ENCODE measurements at places on chromosomes 4 and X.

DNA sequence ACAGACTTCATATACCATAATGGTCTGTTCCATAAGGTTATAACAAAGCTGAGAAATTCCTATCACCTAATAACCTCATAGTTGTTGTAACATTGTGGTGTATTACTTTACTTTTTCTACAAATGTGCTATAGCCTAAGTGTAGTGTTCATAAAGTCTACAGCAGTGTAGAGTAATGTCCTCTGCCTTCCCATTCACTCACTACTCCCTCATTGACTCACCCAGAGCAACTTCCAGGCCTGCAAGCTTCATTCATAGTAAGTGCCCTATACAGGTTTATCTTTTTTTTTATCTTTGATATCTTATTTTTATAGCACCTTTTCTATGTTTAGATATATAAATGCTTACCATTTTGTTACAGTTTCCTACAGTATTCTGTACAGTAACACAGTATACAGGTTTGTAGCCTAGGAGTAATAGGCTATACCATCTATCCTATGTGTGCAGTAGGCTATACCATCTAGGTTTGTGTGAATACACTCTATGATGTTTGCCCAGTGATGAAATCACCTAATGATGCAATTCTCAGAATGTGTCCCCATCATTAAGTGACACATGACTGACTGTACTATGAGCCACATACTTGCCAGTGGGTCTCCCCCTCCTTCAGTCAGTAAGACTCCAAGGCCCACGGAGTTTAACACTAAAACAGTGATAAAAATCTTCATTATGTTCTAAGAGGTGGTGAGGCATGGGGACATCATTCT is 299.9 kb downstream of the UNC5C start:
- no peak for DNase-seq

DNA sequence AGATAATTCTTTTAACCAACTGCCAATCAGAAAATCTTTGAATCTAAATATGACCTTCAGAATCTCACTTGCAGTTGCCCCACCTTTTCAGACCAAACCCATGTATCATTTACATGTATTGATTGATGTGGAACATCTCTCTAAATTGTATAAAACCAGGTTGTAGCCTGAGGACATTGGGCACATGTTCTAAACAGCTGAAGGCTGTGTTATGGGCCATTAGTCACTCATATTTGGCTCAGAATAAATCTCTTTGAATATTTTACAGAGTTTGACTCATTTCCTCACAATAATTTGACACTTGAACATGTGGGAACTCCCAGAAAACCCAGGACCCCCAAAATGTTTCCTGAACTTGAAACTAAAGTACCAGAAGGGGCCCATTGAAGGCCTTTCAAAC is 58.7 kb downstream of the UGT2B10 start:
- no peak for DNase-seq

DNA sequence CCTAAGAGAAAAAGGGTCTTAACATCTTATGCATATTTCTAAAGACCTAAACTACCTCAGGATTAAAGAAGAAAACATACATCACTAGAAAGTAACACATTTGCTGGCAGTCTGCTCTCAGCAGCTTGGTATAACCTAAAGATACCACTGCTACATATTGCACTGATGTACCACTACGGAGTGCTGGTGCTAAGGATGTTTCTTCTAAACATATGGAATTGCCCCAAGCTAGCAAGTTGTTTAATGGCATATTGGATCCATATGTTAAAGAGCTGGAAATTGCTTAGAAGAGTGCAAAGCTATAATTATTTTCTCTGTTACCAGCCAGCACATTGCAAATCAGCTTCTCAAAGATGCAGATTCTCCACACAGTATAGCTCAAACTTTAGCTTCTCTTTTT is 436.5 kb upstream of the GALNTL6 start:
- no peak for DNase-seq

- no peak for DNase-seq
Measured at GRCh38 chr4:156764846-156765245, 206.8 kb downstream of the PDGFC start.

GRCh38 chrX:8672176-8672575 is 59.8 kb downstream of the ANOS1 start:
- DNase-seq, result no peak

DNA sequence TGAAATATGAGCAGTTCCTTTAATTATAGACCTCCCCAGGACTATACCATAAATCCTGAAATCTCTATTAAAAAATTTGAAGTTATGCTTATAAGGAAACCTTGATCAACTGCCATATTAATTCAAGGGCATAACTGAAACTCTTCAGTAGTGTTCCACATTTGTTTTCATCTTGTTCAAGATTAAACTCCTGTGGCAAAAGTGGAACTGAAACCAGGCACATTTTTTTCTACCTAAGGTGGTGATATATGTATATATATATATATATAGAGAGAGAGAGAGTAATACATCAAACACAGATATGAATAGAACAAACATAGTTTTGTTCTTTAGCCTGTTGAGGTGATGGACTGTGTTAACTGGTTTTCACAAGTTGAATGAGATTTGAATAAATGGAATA is 287.9 kb downstream of the DACH2 start:
- DNase-seq, result no peak

DNA sequence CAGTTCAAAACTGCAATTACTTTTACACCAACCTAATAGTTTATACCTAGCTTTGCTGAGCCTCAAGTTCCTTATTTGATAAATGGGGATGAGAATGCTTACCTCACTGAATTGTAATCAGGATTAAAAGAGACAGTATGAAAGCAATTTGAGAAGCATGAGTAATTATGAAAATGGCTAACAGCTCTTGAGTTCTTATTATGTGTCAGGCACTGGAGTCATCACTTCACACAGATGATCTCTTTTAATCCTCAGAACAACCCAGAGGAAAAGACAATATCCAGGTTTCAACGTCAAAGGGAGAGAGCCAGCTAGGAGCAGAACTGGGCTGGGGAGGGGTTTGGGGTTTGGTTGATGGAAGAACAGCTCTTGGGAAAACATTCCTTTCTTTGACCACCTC is 221.0 kb upstream of the NWD2 start:
- DNase-seq, result peak; percentile 15

DNA sequence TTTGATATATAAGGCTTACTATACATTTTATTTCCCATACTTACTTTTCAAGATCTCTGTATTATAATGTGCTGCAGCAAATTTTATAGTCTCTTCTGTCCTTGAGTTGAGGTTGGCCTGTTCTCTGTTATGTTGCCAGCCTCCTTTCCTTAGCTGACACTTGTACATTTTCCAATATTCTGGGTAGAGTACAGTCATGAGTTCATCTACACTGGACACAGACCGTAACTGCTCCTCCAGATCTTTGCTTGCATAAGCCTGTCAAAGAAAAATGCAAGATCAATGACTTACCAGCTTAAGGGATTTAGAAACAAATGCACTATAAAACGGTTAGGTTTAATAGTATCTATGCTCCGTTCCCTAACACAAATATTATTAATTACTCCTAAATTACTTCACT is 63.2 kb downstream of the VEGFC start:
- no peak for DNase-seq

DNA sequence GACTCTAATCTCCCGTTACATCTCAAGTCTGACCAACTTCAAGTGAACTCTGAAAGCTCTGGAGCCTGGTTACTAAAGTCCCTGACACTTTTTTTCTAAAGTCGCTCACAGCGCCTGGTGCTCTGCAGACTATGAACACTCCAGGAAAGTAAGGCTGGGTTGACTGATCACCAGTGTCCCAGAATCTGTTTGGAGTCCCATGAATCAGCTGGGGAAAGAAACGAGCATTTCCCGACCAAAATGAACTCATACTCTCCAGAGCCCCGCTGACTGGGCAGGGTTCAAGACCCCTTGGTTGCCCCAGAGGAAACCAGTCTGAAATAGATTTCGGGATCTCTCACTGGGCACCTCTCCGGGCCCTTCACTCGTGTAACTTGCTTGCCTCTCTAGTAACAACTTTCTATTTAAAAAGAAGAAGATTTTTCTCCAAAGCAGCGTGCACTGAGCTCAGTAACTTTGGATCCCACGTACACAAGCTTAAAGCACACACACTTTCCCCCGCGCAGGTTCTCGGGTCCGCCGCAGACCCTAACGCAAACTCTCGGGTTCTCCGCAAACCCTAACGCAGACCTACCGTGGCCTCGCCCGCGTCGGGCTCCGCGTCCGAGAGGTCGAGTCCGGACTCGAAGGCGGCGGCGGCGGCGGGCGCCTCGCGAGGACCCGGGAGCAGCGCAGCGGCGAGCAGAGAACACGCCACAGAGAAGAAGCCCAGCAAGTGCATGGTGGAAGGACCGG is 964 bp downstream of the VEGFC start:
- DNase-seq, result peak; percentile 33

GRCh38 chr4:131408102-131408501 is 1741.0 kb upstream of the PCDH10 start:
- DNase-seq, result no peak

DNA sequence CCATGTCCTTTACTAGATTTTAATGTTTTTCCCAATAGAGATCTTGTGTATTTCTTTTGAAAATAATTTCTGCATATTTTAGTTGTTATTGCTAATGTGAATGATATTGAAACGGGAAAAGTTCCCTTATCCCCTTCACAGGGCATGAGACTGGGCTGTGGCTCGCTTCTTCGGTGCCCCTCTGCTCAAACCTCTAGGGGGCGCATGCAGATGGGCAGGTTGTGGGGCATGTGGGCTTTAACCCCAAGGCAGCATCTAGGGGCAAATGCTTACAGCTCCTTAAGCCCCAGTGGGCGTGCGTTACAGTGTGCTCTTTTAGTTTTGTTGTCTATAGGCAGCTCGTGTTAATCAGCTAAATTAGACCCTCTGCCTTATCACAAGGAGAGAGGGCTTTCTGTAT is 194.7 kb downstream of the OPHN1 start:
- DNase-seq, result no peak

DNA sequence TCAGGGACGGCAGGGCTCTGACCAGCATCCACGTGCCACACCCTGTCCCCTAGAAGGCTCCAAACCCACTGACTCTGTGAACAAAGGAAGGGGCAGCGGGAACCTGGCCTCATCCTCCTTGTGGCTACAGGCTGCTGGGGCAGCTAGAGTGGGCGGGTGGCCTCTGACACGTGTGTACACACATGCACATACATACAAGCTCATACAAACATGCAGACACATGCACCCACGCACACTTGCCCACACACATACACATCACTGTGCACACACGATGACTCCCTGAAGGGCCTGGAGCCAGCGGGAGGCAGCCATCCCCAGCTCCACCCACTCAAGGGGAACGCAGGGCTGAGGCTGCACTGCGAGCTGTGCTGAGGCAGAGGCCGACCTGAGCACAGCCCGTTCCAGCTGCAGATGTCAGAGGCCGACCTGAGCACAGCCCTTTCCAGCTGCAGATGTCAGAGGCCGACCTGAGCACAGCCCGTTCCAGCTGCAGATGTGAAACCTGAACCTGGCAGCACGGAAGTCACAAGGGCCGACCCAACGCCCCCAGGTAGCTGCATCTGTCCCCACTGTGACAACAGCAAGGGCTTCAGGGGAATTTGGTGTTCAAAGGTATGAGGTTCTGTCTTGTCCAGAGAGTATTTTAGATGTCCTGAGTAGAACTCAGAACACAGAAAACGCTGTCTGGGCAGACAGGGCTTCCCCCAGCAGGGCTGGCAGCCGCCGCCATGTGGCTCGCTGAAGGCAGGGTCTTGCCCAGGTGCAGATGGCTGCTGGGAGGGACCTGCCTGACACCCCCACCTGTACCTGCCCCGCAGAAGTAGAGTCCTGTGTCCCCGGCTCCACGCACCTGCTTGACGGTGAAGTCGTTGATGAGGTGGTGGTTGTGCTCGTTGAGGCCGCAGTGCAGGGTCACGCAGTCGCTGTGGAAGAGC is 33.5 kb downstream of the CTBP1 start:
- DNase-seq, result peak; percentile 84

- DNase-seq, result no peak
Measured at GRCh38 chr4:53461244-53461643, 83.8 kb downstream of the FIP1L1 start.

DNA sequence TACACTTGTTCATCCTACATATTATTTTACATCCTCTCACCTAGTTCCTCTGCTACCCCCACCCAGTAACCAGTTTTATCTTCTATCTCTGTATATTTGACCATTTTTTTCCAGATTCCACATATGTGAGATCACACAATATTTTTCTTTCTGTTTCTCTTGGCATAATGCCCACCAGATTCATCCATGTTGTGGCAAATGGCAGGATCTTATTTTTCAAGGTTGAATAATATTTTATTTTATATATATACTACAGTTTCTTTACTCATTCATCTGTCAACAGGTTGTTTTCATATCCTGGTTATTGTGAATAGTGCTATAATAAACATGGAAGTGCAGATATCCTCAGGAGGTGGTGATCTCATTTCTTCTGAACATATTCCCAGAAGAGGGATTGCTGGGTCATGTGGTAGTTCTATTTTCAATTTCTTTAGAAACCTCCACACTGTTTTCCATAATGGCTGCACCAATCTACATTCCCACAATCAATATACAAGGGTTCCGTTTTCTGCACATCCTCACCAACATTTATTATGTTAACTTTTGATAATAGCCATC is 48.2 kb downstream of the THAP9 start:
- DNase-seq, result no peak

- peak; percentile 79 for DNase-seq
Measured at GRCh38 chrX:129637217-129638109, 17.3 kb downstream of the APLN start.

- DNase-seq, result no peak
Measured at GRCh38 chr4:55903577-55903976, 45.2 kb upstream of the CEP135 start.

DNA sequence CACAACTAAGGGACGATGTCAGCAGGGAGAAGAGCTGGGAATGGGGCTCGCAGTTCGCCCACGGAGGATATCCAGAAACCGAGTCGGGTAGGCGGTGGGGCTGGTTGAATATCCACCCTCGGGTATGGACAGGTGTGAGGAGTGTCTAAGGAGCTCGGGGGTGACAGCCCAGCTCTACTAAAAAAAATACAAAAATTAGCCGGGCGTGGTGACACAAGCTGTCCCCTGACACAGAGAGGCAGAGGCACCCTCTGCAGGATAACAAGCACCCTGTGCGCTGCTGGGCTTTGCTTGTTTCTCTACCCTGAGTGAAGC is 12.2 kb upstream of the ASMTL start:
- no peak for DNase-seq

DNA sequence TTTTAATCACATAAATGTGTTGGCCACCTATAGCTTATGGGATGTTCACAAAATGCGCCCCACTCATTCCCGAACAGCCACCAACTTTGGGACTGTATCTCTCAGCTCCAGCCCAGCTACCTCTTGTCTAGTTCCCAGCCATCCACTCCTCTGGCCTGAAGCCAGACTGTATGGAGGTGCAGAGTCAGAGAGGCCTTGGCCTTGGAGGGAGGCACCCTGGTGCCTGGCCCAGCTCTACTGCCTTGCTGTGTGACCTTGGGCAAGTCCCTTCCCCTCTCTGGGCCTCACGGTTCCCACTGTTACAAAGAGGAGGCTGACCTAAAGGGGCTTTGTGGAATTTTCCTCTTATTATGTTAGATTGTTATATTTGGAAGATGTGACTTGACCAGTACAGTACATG is 13.9 kb downstream of the MAMLD1 start:
- no peak for DNase-seq

GRCh38 chr4:21083413-21083812 is 383.2 kb downstream of the PACRGL start:
- DNase-seq, result no peak

GRCh38 chrX:9135901-9136510 is 102.1 kb upstream of the FAM9B start:
- DNase-seq, result no peak
